Thyroid gland (tissue), 4 donors: ENCODE measurements at places on chromosomes 2 and 18. TPM values are rescaled to one million over a fixed set of nuclear protein-coding genes. Genes with fewer than 3 reads are reported as not detected.

- no peak for DNase-seq
Measured at GRCh38 chr2:120452945-120453634, 107.2 kb downstream of the INHBB start.

The FAM136A gene
- total RNA-seq = 20.5 TPM

DNA sequence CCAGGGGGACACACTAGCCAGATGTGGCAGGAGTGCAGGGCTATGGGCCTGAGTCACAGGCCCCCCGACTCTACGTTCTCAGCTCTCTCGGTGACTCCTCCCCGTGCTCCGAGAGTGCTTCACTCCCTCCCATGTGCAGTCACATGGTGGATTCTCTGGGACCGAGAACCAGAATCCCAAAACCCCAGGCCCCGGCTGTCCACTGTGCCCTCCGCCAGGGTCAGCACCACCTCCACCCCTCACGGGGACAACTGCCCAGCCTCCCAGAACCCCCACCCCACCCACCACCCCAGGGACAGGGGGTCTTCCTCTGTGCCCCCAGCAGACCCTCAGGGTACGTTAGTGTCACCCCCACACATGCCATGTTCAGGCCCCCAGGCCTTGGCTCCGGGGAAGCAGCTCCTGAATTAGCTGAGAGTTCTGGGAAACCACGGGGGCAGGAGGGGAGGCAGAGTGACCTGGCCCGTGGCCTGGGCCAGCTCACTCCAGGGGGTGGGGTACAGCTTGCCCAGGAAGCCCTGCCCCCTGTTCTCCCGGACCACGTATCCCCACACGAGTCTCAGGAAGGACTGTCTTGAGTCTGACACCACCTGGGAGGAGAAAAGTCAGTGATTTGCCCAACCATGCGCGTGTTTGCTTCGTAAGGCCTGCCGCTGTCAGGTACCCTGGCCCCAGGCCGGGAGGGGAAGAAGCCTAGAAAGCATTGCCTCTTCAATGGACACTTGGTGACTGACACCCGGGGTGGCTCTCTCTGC is 4.4 kb downstream of the RAMP1 start:
- DNase-seq = no peak

- DNase-seq = no peak
Measured at GRCh38 chr2:16156411-16156810, 216.1 kb downstream of the MYCN start.

The SPIRE1 gene
- 25.5 TPM for total RNA-seq

GRCh38 chr2:5385596-5385995 is 306.6 kb upstream of the SOX11 start:
- DNase-seq = no peak

The SIGLEC15 gene
- 0.54 TPM for total RNA-seq

DNA sequence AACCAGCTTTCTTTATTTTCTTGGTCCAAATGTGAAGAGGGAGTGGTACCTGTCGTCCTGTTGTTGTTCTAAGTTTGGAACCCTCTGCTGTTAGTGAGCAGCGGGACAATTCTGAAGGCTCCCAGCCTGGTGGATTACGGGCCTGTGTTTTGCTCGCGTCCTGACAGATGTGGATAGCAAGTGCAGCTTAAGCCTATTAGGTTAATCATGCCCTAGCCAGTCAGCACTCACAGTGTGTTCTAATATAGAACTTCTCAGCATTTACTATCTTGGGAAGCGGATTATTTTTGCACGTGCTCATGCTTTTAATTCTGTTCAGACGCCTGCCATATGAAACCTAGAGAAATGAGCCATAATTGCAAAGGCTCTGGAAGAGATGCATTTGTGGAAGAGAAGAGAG is at the start of gene PCARE:
PCARE (minus strand) TSS at position 113 of the 400 bp plus-strand sequence. CDS start 262 bp downstream, outside the sequence.
- no peak for DNase-seq

- DNase-seq = no peak
Measured at GRCh38 chr2:82650038-82650437, 1809.0 kb downstream of the SUCLG1 start.

GRCh38 chr18:74444104-74444503 is 13.0 kb downstream of the DIPK1C start:
- no peak for DNase-seq
